ENCODE measurements at places on chromosomes 13 and 19. TPM values are rescaled to one million over a fixed set of nuclear protein-coding genes. Genes with fewer than 3 reads are reported as not detected.
A peak's percentile ranks its signal among the peaks of the same experiment; 100 is the strongest.

Gene SMIM44
- not detected for total RNA-seq

Gene KLK4
- not detected for total RNA-seq

Gene FBN3
- not detected for total RNA-seq

- DNase-seq = peak; percentile 62
These were observed 431.7 kb downstream of the KLF12 start for GRCh38 chr13:73702419-73703071.

DNA sequence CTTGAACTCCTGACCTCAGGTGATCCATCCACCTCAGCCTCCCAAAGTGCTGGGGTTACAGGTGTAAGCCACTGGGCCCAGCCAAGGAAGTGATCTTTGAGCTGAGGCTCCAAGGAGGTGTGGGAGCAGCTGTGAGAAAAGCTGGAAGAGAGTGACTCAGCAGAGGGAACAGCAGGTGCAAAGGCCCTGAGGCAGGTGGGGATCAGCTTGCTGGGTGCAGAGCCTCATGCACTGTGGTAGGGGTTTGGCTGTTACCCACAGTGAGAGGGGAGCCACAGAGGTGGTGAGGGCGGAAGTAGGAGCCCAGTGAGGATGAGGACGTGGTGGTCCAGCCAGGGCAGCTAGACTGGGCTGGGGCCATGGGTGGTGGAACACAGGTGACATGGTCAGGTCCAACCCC is 6.5 kb downstream of the NPAS1 start:
- no peak for DNase-seq

DNA sequence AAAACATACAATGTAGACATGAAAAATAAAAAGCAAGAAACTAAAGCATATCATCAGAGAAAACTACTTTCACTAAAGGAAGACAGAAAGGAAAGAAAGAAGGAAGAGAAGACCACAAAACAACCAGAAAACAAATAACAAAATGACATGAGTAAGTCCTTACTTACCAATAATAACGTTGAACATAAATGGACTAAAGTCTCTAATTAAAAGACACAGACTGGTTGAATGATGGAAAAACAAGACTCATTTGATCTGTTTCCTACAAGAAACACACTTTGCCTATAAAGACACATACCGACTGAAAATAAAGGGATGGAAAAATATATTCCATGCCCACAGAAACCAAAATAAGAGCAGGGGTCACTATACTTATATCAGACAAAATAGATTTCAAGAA is 46.0 kb downstream of the RB1 start:
- DNase-seq = no peak

GRCh38 chr13:52784591-52785340 is 45.1 kb upstream of the CNMD start:
- no peak for DNase-seq

- no peak for DNase-seq
These were observed 305.5 kb downstream of the DCT start for GRCh38 chr13:94174009-94174408.

GRCh38 chr19:35365303-35365702 is 5.6 kb upstream of the GPR42 start:
- no peak for DNase-seq

GRCh38 chr19:5718037-5718578 is 1.8 kb downstream of the LONP1 start:
- DNase-seq = no peak

- no peak for DNase-seq
These were observed 105.0 kb downstream of the DGKH start for GRCh38 chr13:42153199-42154113.

- peak; percentile 51 for DNase-seq
These were observed 8.6 kb upstream of the PEAK3 start for GRCh38 chr19:2290441-2291184.

DNA sequence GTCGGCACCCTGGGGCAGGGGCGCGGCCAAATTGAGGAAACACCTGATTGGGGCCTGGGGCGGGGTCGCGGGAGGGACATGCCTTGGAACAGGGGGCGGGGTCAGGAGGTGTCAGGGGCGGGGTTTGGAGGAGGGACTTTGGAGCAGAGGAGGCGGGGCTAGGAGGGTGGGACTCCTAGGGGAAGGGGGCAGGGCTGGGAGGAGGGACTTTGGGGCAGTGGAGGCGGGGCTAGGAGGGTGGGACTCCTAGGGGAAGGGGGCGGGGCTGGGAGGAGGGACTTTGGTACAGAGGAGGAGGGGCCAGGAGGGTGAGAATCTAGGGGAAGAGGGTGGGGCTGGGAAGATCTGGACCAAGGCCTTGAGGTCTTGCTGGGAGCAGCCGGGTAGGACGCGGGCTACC is 21.9 kb downstream of the GRIN2D start:
- DNase-seq = peak; percentile 85

Data from activated CD8-positive, alpha-beta T cell treated with anti-CD3 and anti-CD28 coated beads, Interleukin-2, amount 10 ng/mL, durations not matched to agents 7 days and 5 days (primary cell).